Right renal pelvis (tissue), 4 donors: ENCODE measurements at places on chromosomes 13 and 19.

DNA sequence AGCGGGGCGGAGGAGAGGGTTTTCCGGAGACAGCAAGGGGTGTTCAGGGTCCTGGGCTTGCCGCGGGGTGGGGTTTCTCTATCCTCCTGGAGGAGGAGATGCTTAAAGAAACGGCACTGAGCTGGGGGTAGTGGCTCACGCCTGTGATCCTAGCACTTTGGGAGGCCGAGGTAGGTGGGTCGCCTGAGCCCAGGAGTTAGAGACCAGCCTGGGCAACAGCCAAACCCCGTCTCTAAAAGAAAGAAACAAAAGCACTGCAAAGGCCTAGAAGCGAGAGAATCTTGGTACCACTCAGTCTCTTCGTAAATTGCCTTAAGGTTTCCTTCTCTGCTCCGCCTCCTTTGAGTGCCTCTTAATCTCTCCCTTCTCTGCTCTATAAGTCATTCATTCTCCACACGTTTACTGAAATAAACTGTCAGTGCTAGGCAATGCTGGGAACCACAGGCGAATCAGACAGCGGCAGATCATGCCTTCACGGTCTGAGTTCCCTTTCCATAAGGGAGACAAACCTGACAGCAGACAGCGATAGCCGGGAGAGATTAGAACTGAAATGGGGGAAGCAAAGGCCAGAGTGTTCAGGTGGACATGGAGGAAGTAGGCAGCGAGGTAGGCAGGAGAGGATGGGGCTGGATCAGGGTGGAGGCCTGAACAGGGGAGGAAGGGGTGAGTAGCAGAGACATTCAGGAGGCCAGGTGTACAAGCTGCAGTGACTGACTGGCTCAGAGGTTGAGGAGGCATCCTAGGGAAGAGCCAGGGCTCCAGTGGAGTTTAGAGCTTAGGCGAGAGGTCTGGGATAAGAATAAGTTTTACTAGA lies 580 bp downstream of the EIF3K start:
- DNase-seq = no peak

DNA sequence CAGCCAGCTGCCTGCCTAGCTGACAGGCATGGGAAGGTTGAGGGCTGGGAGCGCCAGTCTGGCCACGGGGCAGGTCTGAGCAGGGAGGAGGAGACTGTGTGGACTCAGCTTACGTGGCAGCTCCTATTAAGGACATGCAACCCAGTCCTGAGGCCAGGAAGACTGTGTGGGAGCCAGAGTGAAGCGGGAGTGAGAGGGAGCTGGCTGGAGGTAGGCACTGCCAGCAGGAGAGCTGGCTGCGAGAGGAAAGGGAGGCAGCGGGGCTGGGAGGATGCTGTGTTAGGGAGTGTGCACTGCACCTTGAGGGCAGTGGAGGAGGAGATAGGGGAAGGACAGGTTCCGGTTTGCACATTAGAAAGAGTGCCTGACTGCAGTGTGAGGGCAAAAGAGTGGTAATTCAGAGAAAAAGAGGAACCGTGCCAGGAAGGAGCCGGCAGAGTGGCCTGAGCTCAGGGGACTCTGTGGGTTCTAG lies 99.2 kb downstream of the SLC7A1 start:
- no peak for DNase-seq

GRCh38 chr19:50669302-50670101 lies 20.3 kb downstream of the C19orf81 start:
- DNase-seq = no peak

DNA sequence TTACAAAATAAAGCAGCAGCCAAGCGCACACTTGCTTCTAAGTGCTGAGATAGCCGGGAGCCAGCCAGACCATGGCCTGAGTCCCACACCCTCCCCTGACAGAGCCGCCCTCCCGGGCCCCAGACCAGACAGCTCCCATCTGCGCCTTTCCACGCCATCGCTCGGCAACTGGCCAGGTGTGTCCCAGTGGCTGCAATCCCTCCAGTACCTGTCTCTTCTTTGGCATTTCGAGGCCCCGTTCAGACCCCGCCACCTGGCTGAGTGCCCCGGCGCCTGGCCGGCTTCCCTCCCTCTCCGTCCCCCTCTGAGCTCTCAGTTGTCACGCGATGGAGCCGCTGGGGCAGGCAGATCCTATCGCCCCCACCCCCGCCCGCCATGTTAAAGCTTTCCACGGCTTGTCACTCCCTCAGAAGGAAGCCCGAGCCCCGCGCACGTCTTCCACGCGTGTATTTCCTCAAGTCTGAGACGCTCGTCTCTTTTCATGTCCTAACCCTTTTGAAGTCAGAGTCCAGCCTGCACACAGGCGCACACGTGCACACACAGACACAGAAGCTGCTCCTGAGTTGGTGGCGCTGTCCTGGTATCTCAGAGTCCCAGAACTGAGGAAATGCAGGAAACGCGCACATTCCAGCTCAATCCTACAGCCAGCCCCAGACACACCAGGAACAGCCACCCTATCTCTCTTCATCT lies 7.9 kb downstream of the MLLT1 start:
- no peak for DNase-seq

DNA sequence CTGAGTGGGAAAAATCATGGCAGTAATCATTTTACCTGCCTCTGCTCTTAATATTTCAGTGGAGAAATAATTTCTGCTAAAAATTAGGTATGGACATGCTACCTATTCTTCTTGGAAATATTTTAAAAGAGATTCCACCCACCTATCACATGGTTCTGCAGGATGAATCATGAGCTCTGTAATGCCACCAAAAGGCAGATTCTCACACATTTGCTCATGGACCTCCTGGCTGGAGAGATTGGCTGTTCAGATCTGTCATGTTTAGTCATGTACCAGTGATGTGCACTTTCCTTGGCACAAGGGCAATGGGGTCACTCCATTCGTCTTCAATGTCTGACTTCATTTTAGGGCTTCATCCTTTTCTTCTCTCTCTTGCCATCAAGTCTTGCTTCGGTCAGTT lies 101.8 kb upstream of the MBNL2 start:
- DNase-seq = no peak
